ENCODE measurements at places on chromosomes 11 and 22.

DNA sequence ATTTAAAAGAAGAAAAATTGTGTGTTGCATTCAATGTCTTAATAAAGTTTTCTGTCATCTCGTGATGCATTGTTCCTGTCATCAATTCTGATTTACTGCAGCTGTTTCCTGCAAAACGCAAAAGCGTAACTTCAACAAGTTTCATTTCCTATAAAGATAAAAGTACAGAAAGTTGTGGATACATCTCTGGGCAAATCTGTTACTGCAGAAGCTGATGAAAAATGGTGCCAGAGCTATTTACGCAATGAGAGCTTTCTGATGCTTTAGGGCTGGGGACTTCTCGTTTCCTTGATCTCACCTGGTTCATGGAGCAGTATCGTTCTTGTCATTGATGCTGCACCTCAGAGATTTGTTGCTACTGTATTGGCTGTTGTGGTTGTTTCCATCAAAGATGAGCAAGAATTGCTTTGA lies 15.5 kb upstream of the MS4A12 start:
- H3K27ac ChIP-seq, result no peak overlapping the region
- no peak for DNase-seq
- no peaks in the 10 kb centered on the region for H3K4me1 ChIP-seq

- no peak overlapping the region for H3K27ac ChIP-seq
- peaks cover 3% of the 10 kb centered on the region for H3K27me3 ChIP-seq
These were observed 80.6 kb downstream of the DENND5A start for GRCh38 chr11:9184516-9184915.

DNA sequence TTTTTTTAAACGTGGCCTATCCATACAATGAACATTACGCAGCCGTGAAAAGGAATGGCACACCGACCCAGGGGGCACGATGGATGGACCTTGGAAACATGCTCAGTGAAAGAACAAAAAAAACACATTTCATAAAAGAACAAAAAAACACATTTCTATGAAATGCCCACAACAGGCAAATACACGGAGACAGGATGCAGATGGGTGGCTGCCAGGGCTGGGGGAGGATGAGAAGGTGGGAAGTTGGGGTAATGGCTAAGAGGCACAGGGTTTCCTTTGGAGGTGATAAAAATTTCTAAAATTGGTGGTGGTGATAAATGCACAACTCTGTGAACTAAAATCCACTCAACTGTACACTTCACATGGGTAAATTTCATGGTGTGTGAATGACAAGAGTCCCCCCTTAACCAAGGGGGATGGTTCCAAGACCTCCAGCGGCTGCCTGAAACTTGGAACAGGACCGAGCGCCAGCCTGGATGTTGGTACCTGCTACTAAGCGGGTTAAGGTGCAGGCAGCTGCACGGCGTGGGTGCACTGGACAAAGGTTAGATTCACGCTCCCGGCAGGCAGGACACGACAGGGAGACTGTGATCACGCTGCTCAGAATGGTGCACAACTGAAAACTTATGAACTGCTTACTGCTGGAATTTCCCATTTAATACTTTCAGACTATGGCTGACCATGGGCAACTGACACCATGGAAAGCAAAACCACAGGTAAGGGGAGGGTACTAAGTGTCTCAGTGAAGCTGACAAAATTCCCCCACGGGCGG lies 16.5 kb downstream of the BRD1 start:
- no peak overlapping the region for H3K27ac ChIP-seq
- H3K36me3 ChIP-seq, result peaks cover 80% of the 10 kb centered on the region
- no peak for DNase-seq
- no peaks in the 10 kb centered on the region for H3K27me3 ChIP-seq

- no peaks in the 10 kb centered on the region for H3K36me3 ChIP-seq
- H3K27me3 ChIP-seq, result peaks cover 9% of the 10 kb centered on the region
- no peak overlapping the region for H3K4me3 ChIP-seq
- no peak overlapping the region for H3K27ac ChIP-seq
These were observed 8.6 kb downstream of the NECTIN1 start for GRCh38 chr11:119720311-119720913.

GRCh38 chr11:66871521-66871901 lies 14.6 kb downstream of the LRFN4 start:
- no peaks in the 10 kb centered on the region for H3K4me1 ChIP-seq
- no peaks in the 10 kb centered on the region for H3K27me3 ChIP-seq
- no peak for DNase-seq
- H3K36me3 ChIP-seq, result peaks cover 18% of the 10 kb centered on the region
- H3K27ac ChIP-seq, result no peak overlapping the region

DNA sequence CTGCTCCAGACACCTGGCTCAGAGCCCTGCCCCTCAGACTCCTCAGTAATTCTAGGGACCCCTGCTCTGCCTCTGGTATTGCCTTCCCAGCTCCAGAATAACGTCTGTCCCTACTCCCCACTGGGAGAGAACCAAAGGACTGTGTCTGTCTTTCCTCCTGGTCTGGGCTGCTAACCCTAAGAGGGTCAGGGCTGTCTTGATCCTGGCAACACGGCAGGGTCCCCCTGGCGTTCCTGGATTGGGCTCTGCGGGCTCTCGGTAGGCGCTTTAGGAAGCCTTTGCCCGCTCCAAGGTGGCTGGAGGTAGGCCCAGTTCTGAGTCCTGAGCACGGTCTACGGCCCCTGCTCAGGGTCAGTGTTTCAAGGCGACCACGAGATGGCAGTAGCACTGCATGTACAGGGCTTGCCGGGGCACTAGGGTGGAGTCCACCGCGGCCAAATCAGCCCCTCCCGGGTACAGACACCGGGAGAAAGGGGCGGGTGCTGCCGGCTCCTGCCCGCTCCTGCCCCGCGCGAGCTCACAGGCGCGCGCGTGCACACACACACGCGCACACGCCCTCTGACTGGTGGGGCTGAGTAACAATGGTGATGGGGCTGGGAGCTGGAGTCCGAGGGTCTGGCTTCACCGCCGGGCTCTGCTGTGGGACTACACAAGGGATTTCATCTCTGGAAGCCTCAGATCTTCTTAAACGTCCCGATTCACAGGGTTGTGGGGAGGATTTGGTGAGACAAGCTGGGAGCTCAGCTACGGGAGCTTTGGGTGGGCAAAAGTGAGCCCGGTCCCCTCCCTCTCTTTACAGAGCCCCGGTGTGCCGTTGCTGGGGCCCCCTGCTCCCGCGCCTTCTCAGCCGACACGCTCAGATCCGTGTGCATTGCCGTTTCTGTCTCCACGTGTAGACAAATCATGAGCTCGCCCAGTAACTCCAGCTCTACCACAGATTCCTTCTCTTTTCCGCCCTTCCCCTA lies 30.1 kb upstream of the HMOX1 start:
- H3K27me3 ChIP-seq, result no peaks in the 10 kb centered on the region
- DNase-seq, result peak; percentile 85
- H3K36me3 ChIP-seq, result no peaks in the 10 kb centered on the region
- no peak overlapping the region for H3K27ac ChIP-seq

- DNase-seq, result no peak
- H3K4me1 ChIP-seq, result no peaks in the 10 kb centered on the region
- no peaks in the 10 kb centered on the region for H3K27me3 ChIP-seq
These were observed 22.1 kb upstream of the BDNF start for GRCh38 chr11:27722117-27722952.

GRCh38 chr11:9263840-9264315 lies 1.3 kb downstream of the DENND5A start:
- no peak for DNase-seq
- no peak overlapping the region for H3K27ac ChIP-seq
- peak overlapping the region; percentile 66 for H3K4me3 ChIP-seq
- no peaks in the 10 kb centered on the region for H3K36me3 ChIP-seq
- H3K27me3 ChIP-seq, result peaks cover 44% of the 10 kb centered on the region

- H3K27ac ChIP-seq, result no peak overlapping the region
- no peaks in the 10 kb centered on the region for H3K4me1 ChIP-seq
- H3K36me3 ChIP-seq, result no peaks in the 10 kb centered on the region
- H3K27me3 ChIP-seq, result no peaks in the 10 kb centered on the region
These were observed 21.3 kb upstream of the PANX1 start for GRCh38 chr11:94107363-94107762.

All from DND-41 (cell line).